NCI-H1105 treated with DMSO at 0.1 percent for 48 hours (cell line): ENCODE measurements at places on chromosomes 11 and 22.

DNA sequence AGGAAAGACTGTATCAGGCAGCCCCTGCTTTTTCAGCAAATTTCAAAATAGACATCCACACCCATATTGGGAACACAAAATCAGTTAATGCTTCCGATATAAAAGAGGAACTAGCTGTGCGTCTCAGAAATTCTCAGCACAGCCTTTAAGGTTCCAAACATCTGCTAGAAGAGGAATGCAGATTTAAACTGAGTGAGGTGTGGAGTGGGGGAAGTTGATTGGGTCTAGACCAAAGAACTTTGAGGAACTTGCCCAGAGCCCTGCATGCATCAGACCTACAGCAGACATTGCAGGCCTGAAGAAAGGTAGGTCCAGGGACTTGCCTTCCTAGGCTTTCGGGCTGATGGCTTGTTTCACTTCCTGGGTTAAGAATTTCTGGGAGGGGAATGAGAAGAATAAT, at the start of gene MS4A4A:
Gene MS4A4A (plus strand): TSS at position 255 of the 400 bp plus-strand sequence. CDS start 10 bp downstream, at position 265.
- no peak for DNase-seq

DNA sequence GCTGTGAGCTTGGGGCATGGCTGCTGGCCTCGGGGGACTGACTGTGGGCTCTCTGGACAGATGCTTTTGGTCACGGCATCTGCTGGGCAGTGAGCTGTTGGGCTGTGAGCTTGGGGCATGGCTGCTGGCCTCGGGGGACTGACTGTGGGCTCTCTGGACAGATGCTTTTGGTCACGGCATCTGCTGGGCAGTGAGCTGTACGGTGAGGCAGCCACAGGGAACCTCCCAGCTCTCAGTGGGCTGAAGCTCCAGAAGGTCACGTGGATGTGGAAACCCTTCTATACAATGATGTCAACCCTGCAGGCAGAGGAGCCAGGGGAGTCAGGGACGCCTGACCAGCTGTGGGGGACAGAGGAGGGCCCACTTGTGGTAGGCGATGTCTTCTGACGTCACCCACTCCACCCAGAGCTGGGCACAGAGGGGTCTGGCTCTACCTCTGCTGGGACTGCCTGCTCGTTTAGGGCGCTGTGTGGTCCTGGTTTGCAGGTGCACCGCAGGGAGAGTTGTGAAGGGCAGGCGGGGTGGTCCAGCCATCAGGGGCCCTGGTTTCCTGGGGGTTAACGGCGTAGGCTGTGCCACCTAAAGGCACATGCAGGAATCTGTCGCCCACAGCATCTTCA, 1331.3 kb downstream of the BRD1 start:
- no peak for DNase-seq

GRCh38 chr22:44500599-44500998, 2.6 kb upstream of the RTL6 start:
- no peak for DNase-seq

DNA sequence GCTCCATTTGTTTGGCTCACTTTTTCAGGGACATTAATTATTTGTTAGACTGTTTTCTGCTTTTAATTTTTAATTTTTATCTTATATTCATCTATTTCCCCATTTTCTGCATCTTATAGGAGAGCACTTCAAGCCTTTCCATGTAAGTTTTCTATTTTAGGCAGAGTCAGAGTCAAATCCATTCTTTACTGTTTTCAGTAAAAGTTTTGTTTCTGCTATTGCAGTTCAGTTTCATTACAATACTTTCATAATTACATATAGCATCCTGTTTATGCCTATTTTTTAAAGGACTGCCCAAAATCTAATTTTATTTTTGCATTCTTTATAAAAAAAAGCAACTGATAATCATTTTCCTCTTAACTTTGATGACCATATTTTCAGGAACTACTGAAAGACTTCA, 3.8 kb upstream of the OR10A5 start:
- DNase-seq = no peak

GRCh38 chr11:35682230-35683173, 19.9 kb downstream of the TRIM44 start:
- peak; percentile 87 for DNase-seq

GRCh38 chr11:59012398-59013265, 73.3 kb downstream of the GLYATL1 start:
- DNase-seq = no peak

DNA sequence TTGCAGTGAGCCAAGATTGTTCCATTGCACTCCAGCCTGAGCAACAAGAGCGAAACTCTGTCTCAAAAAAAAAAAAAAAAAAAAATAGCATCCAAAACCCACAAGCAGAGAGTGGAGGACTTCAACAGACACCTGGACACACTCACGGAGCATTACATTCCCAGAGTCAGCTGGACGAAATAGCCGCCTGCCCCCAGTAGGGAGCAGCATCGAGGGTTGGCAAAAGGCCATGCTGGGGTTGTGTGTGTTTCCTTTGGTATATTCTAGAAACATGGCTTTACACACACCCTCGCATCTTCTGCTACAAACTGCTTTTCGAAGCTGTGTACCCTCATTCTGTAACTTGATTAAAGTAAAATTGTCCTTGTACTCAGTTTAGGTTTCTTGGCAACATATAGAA, 5.3 kb downstream of the ADA2 start:
- no peak for DNase-seq

DNA sequence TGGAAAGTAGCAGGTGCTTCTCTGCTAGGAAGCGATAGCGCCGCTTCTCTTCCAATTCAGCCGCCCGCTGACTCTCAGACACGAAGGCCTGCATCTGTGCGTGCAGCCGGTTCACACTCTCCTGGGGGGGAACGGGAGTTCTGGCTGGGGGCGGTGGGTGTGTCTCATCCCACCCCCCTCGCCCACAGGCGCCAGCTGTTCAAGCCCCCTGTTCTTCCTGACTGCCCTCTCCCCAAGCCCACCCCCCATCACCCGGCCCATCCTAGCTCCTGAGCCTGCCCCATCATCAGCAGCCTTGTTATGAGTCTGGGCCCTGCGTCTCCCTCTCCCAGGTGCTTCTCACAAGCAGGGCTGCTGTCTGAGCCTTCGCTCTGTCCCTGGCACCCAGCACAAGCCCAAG, 13.1 kb upstream of the SLC16A8 start:
- DNase-seq = no peak
